ENCODE measurements at places on chromosomes 4 and X. TPM values are rescaled to one million over a fixed set of nuclear protein-coding genes. Genes with fewer than 3 reads are reported as not detected.

DNA sequence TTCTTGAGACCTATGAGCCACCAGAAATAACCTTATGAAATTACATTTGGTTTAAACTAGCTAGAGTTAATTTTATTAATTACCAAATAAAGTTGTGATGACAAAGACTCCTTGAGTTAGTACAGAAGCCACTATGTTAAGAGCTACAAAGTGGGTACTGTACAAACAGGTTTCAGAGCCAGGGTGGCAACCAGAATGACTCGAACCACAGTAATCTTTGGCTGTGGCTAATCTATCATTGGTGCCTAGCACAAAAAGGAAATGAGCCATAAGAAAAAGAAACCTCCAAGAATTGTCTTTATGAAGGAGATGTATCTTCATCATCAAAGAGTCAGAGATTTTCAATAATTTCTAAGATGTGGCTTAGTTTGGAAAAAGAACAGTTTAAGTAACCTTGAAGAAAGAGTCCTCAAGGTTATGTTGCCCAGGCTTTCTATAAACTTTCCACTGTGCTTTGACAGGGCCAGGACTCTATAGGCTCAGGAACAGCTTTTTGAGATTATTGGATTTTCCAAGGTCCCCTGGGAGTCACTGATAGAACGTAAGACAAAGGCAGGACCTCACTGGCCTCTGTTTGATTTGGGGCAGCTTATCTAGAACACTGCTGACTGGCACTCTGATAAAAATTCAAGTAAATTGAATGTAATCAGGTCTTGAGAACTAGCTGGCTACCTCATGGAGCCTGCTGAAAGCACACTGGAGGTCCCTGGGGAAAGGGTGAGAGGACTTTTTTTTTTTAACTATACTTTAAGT is 777.7 kb downstream of the STIM2 start:
- H3K27ac ChIP-seq: no peak overlapping the region
- H3K27me3 ChIP-seq: no peaks in the 10 kb centered on the region
- no peak for DNase-seq
- H3K4me3 ChIP-seq: no peak overlapping the region

NHSL2 gene
- 3.8 TPM for total RNA-seq

DNA sequence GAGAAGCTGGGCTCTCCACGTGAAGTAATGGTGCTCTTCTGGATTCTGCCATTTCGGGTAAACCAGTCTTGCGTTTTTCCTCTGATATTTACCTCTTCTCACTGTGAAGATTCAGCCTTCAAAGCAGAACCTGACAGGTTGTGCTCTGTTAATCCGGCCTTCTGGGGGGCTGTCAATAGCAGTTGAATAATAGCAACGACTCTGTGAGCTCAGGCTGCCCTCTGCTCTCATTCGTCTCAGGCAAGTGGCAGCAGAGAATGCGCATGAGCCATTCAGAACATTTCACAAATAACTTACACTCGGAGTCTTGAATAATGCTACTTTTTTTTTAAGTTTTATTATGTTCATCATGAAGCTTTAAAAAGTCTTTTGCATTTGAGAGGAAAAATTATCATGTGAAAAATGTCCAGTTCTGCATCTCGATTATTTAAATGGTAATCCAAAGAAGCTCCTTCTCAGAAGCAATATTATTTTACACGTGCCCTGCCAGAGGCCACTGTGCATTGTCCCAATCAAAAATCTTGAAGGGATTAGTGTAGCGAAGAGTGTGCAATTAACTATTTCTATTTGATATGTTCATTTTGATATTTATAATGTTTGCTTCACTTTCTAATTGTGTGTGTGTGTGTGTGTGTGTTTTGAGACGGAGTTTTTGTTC is 354.2 kb upstream of the FAT1 start:
- peaks cover 17% of the 10 kb centered on the region for H3K27me3 ChIP-seq
- no peak for DNase-seq
- no peak overlapping the region for H3K4me3 ChIP-seq
- no peak overlapping the region for H3K27ac ChIP-seq
- H3K4me1 ChIP-seq: no peaks in the 10 kb centered on the region

DNA sequence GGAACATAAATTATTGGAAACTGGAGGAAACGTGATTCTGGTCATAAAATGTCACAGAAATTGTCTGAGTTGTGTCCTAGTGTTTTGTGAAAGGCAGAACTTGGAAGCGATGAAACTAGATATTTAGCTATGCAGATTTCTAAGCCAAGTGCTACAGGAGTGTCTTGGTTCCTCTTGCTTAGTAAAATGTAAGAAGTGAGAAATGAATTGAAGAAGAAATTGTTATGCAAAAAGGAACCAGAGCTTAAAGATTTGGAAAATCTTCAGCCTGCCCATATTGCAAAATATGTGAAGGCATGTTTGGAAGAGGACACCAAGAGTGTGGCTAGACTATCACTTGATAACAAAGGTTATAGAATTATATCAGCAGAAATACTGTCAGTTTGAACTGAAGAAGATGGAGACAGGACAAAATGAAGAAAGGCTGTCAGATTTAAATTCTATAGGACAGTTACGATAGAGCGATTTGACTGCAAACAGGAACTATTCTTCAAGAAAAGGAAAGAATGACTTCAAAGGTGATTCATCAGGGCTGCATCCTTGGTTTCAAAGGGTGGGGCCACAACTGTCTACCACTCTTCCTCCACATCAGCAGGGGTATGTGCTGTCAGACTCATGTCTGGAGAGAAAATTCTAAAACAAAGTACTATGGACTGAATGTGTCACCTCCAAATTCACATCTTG is 9.4 kb upstream of the CDS1 start:
- no peaks in the 10 kb centered on the region for H3K36me3 ChIP-seq
- H3K27me3 ChIP-seq: peaks cover 13% of the 10 kb centered on the region
- DNase-seq: no peak
- no peaks in the 10 kb centered on the region for H3K4me1 ChIP-seq
- H3K4me3 ChIP-seq: no peak overlapping the region
- no peak overlapping the region for H3K27ac ChIP-seq

GRCh38 chrX:87236830-87237440 is 280.7 kb upstream of the KLHL4 start:
- H3K27ac ChIP-seq: no peak overlapping the region
- DNase-seq: no peak
- no peaks in the 10 kb centered on the region for H3K36me3 ChIP-seq
- no peaks in the 10 kb centered on the region for H3K27me3 ChIP-seq
- no peak overlapping the region for H3K4me3 ChIP-seq
- H3K4me1 ChIP-seq: no peaks in the 10 kb centered on the region
